ENCODE measurements at places on chromosomes 12 and 14.

GRCh38 chr14:68245146-68246073 is 425.8 kb downstream of the RAD51B start:
- DNase-seq, result no peak

DNA sequence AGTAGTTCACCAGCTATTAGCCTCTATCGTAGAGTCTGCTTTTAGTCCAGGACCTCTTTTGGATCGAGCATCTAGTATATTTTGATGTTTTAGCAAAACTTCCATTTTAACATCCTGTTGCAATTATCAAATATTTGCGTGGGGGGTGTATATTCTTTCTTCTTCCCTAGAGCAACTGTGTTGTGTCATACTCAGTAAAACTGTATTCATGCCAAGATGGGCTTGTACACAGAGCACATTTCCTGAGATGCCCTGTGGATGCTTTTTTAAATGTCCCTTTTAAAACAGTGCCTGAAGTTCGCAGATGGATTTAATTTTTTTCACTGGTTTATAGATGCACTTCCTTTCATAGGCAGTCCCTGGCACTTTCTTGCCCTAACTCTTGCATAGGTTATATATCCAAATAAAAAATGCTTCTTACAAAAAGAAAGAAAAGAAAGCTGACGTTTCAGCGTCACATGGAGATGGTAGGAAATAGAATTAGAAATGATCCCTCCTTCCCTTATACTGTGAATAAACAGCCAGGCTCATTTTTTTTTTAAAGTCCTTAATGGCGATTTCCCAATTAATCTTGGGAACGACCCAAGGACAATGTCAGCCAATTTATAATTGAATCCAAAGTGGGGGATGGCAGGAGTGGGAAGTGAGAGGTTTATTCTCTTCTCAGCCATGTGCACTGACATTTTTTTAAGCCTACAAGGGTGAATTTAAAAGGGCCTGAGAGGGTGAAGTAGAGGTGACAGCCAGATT is 247.0 kb downstream of the SLC41A2 start:
- peak; percentile 97 for DNase-seq

GRCh38 chr12:46267825-46268582 is 839 bp downstream of the SLC38A1 start:
- no peak for DNase-seq

DNA sequence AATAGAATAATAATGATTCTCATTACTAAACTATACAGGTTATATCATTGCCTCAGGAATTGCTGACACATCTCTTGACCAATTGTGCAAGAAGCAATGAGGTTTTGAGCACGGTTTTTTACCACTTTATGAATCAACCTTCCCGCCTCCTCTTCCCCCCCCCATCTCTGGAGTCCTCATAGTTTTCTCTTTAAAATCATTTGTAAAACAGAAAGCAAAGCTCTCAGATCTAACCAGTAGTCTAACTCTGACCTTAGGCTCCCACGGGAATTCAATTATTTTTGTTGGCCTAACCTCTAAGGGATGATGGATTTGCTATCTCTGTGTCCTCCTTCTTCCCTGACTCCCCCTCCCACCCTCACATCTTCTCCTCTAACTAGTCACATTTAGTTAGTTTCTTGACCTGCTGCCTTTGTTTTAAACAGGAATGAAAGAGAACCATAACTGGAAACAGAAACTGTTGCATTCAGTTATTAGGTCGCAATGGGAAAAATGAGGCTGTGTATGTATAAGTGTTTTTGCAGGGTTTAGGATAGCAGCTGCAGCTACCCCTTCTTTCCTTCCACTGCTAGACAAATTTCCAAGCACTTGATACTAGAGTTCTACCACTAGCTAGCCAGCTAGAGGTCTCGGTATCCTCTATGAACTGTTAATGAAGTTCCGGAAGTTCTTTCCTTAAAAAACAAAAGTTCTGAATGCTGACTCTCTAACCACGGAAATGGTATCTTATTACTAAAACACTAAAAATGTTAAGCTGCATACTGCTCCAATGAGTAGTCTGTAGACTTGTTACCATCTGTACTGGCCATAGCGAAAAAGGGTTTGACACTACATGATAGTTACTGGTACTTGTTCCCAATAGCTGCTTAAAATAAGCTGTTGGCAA is 65.4 kb downstream of the TAOK3 start:
- DNase-seq, result peak; percentile 86

DNA sequence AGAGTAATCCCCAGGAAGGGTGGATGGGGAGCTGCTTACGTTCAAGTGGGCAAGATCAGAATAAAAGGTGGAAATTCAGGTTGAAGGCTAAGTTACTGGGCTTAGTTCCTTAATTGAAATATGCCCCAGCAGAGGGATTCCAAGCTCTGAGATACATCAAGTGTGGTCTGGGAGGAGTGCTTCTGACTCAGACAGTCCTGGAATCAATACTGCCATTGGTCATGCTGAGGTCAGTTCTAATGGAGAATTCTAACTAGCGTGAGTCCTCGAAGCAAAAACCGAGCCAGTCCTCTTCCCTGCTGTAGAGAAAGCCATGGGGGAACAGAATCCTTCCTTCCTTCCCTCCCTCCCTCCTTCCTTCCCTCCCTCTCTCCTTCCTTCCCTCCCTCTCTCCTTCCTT is 39.9 kb downstream of the NOS1 start:
- DNase-seq, result no peak

- DNase-seq, result no peak
Measured at GRCh38 chr12:113296557-113297213, 38.2 kb downstream of the SLC8B1 start.

GRCh38 chr12:119179335-119180021 is 747 bp downstream of the HSPB8 start:
- DNase-seq, result peak; percentile 14
